Lung (tissue), 17 donors: ENCODE measurements at places on chromosomes 11 and 22. TPM values are rescaled to one million over a fixed set of nuclear protein-coding genes. Genes with fewer than 3 reads are reported as not detected.

The SLC2A11 gene
- total RNA-seq, result 14.1 TPM

DNA sequence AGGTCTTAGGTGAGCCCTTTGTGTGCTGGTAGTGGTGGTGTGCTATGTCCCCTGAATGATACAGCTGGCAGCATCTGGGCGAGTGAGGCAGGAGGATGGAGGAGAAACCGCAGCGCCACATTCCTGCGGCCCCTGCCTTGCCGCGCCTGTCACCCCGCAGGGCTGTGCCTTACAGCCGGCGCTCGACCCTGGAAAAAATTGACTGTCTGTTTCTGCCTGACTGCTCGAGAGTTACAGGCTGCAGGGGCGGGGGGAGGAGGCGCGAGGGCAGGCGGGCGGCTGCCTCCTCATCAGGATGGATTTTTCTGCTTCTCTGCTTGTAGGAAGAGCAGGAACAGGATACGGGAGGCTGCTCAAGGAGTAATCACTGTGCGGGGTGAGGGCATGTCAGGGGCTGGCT is 443.4 kb downstream of the MIAT start:
- no peak overlapping the region for H3K27ac ChIP-seq
- H3K4me1 ChIP-seq, result no peaks in the 10 kb centered on the region
- no peaks in the 10 kb centered on the region for H3K36me3 ChIP-seq
- H3K4me3 ChIP-seq, result no peak overlapping the region

The APOL4 gene
- total RNA-seq, result 9.8 TPM

GRCh38 chr11:125505492-125506080 is 9.5 kb upstream of the FEZ1 start:
- no peak for DNase-seq
- H3K27ac ChIP-seq, result no peak overlapping the region
- no peaks in the 10 kb centered on the region for H3K36me3 ChIP-seq
- no peak overlapping the region for H3K4me3 ChIP-seq
- no peaks in the 10 kb centered on the region for H3K4me1 ChIP-seq

The MRGPRX3 gene
- total RNA-seq, result not detected

- DNase-seq, result no peak
- no peaks in the 10 kb centered on the region for H3K27me3 ChIP-seq
- no peaks in the 10 kb centered on the region for H3K36me3 ChIP-seq
- H3K4me3 ChIP-seq, result no peak overlapping the region
- H3K4me1 ChIP-seq, result peaks cover 9% of the 10 kb centered on the region
- no peak overlapping the region for H3K27ac ChIP-seq
Observed at GRCh38 chr22:29155966-29156365, 49.7 kb upstream of the EMID1 start.

The ISX gene
- not detected for total RNA-seq

GRCh38 chr11:22339611-22340010 is 1.4 kb downstream of the SLC17A6 start:
- H3K4me3 ChIP-seq, result no peak overlapping the region
- DNase-seq, result no peak
- H3K36me3 ChIP-seq, result no peaks in the 10 kb centered on the region
- H3K27me3 ChIP-seq, result peaks cover 13% of the 10 kb centered on the region
- no peaks in the 10 kb centered on the region for H3K4me1 ChIP-seq
